ENCODE measurements at places on chromosomes 7 and 10. TPM values are rescaled to one million over a fixed set of nuclear protein-coding genes. Genes with fewer than 3 reads are reported as not detected.

Gene GPR37
- total RNA-seq = 2.8 TPM

- no peaks in the 10 kb centered on the region for H3K27me3 ChIP-seq
- peak overlapping the region; percentile 53 for H3K27ac ChIP-seq
- no peaks in the 10 kb centered on the region for H3K36me3 ChIP-seq
- H3K4me1 ChIP-seq = peaks cover 52% of the 10 kb centered on the region
- no peak for DNase-seq
- H3K4me3 ChIP-seq = peak overlapping the region; percentile 40
Observed at GRCh38 chr7:91082038-91082437, 182.2 kb upstream of the FZD1 start.

DNA sequence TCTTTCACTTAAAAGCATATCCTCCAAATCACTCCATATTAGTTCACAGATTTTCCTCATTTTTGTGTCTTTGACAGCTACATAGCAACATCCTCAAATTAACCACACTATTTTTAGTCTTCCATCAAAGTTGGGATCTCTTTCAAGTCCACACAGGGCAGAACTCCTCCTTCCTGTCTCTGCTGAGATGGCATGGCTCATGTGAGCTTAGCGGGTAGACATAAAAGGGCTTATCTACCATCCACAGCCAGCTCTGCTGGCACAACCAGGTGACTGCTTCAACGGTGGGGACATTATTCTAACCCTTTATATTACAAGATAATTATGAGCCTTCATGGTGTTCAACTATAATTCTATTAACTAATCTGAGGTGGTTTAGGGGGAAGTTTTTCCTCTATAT is 35.5 kb downstream of the ICA1 start:
- no peaks in the 10 kb centered on the region for H3K27me3 ChIP-seq
- DNase-seq = no peak
- no peak overlapping the region for H3K27ac ChIP-seq
- H3K4me3 ChIP-seq = no peak overlapping the region
- no peaks in the 10 kb centered on the region for H3K36me3 ChIP-seq

Gene DDX50
- total RNA-seq = 33.9 TPM

Gene OLAH
- total RNA-seq = 2.5 TPM

- no peak overlapping the region for H3K4me3 ChIP-seq
- H3K27me3 ChIP-seq = no peaks in the 10 kb centered on the region
- no peak for DNase-seq
Observed at GRCh38 chr10:112227331-112227987, 43.9 kb upstream of the GPAM start.

- H3K36me3 ChIP-seq = no peaks in the 10 kb centered on the region
- H3K4me1 ChIP-seq = no peaks in the 10 kb centered on the region
- no peak overlapping the region for H3K4me3 ChIP-seq
- H3K27me3 ChIP-seq = no peaks in the 10 kb centered on the region
Observed at GRCh38 chr7:70846208-70846607, 285.7 kb upstream of the GALNT17 start.

DNA sequence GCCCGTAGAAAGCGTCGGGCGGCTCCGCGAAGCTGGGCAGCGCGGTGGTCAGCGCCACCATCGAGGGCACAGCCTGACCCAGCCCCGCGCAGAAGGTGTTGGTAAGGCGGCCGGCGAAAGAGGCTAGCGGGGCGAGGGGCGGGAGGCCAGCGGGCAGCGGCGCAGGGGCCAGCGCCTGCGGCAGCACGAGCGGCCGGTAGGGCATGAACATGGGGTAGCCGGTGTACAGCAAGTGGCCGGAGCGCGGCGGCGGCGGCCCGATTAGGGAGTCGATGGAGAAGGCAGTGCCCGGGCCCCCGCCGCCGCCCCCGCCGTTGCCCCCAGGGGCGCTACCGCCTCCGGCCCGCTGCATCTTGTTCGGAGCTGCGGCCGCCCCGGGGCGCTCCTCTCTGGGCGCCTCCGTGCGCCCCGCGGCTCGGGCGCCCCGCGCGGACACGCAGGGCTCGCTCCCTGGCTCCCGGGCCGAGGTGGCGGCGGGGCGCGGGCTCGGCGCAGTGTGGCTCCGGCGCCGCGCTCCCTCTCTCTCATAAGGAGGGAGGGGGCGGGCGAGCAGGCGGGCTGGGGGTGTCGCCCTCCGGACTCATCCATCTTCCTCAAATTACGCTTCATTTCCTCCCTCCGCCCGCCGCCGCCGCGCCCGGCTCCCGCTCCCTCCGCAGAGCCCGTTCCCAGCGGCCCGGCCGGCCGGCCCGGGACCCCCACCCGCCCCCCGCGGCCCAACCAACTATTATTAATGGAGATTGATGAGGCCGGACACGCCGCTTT is at the start of gene GBX1:
GBX1 (minus strand) TSS at position 498 of the 765 bp plus-strand sequence; CDS start at position 352, 146 bp downstream.
- peaks cover 6% of the 10 kb centered on the region for H3K4me1 ChIP-seq
- H3K27ac ChIP-seq = no peak within 1 kb of the TSS
- peaks cover 8% of the 10 kb centered on the region for H3K27me3 ChIP-seq
- H3K4me3 ChIP-seq = peak within 1 kb of the TSS; percentile 70

- no peaks in the 10 kb centered on the region for H3K27me3 ChIP-seq
- no peak overlapping the region for H3K4me3 ChIP-seq
- H3K36me3 ChIP-seq = no peaks in the 10 kb centered on the region
- no peaks in the 10 kb centered on the region for H3K4me1 ChIP-seq
- no peak for DNase-seq
Observed at GRCh38 chr10:3287572-3288445, 115.2 kb upstream of the PITRM1 start.

Gene ZPBP
- total RNA-seq = not detected

Gene LLCFC1
- total RNA-seq = not detected

DNA sequence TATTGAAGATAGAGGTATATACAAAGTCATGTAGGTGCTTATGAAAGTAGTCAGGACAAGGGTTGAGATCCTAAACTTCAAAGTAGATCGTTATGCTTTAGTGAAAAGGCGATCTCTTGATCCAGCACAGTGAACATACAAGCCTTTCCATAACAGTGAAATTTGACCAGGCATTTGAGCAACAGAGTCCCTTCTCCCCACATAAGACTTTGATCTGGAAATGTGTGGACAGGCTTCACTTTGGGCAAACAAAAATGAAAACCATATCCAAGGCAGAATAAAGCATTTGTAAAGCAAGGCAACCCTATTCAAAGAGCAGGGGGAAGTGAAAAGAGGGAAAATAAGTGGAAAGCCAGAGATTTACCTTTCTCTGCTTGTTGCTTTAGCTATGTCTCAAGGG is 311.9 kb upstream of the SORCS1 start:
- H3K4me1 ChIP-seq = no peaks in the 10 kb centered on the region
- no peaks in the 10 kb centered on the region for H3K27me3 ChIP-seq
- no peaks in the 10 kb centered on the region for H3K36me3 ChIP-seq
- no peak for DNase-seq

Gene PRRT4
- total RNA-seq = 3.7 TPM

DNA sequence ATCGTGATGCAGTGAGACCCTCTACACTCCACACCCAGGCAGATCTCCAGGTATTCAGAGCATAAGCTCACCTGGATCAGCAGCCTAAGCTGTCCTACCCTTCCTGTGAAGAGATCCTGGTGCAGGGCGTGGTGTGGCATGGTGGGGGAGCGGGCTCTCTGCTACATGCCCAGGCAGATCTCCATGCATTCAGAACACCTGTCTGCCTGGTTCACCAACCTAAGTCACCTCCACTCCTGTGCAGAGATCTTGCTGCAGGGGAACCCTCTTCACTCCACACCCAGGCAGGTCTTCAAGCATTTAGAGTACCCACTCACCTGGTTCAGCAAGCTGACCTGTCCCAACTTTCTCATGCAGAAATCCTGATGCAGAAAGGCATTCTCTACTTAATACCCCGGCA is 394.4 kb upstream of the SEMA3A start:
- no peak for DNase-seq
- H3K4me1 ChIP-seq = no peaks in the 10 kb centered on the region
- H3K36me3 ChIP-seq = no peaks in the 10 kb centered on the region
- no peaks in the 10 kb centered on the region for H3K27me3 ChIP-seq
- no peak overlapping the region for H3K4me3 ChIP-seq

- no peaks in the 10 kb centered on the region for H3K4me1 ChIP-seq
- H3K36me3 ChIP-seq = no peaks in the 10 kb centered on the region
- no peak overlapping the region for H3K27ac ChIP-seq
- H3K4me3 ChIP-seq = no peak overlapping the region
- DNase-seq = no peak
- H3K27me3 ChIP-seq = no peaks in the 10 kb centered on the region
Observed at GRCh38 chr10:61024151-61024855, 80.3 kb upstream of the RHOBTB1 start.

DNA sequence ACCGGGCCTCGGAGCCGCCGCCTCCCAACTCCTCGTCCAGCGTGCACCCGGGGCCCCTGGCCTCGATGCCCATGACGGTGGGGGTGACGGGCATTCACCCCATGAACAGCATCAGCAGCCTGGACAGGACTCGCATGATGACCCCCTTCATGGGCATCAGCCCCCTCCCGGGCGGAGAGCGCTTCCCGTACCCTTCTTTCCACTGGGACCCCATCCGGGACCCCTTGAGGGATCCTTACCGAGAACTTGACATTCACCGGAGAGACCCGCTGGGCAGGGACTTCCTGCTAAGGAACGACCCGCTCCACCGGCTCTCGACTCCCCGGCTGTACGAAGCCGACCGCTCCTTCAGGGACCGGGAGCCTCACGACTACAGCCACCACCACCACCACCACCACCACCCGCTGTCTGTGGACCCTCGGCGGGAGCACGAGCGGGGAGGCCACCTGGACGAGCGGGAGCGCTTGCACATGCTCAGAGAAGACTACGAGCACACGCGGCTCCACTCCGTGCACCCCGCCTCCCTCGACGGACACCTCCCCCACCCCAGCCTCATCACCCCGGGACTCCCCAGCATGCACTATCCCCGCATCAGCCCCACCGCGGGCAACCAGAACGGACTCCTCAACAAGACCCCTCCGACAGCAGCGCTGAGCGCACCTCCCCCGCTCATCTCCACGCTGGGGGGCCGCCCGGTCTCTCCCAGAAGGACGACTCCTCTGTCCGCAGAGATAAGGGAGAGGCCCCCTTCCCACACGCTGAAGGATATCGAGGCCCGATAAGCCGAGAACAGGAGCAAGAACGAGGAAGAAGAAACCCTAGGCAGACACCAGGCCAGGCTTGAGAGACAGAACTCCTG is 341.5 kb upstream of the GALNT17 start:
- no peak for DNase-seq
- no peaks in the 10 kb centered on the region for H3K4me1 ChIP-seq
- peaks cover 50% of the 10 kb centered on the region for H3K36me3 ChIP-seq
- H3K27ac ChIP-seq = no peak overlapping the region

DNA sequence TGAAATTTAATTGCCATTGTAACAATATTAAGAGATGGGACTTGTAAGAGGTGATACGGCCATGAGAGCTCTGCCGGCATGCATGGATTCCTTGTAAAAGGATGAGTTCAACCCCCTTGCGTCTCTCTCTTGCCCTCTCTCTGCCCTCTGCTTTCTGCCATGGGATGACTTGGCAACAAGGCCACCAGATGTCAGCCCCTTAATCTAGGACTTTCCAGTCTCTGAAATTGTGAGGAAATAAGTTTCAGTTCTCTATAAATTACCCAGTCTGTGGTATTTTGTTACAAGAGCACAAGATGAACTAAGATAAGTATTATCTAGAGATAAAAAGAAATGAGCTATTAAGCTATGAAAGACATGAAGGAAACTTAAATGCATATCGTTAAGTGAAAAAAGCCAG is 145.7 kb upstream of the AHR start:
- no peaks in the 10 kb centered on the region for H3K36me3 ChIP-seq
- H3K4me1 ChIP-seq = no peaks in the 10 kb centered on the region
- DNase-seq = no peak
- no peaks in the 10 kb centered on the region for H3K27me3 ChIP-seq

GRCh38 chr10:109947111-109947920 is 24.0 kb upstream of the XPNPEP1 start:
- no peak overlapping the region for H3K4me3 ChIP-seq
- H3K36me3 ChIP-seq = no peaks in the 10 kb centered on the region
- no peaks in the 10 kb centered on the region for H3K27me3 ChIP-seq
- H3K4me1 ChIP-seq = no peaks in the 10 kb centered on the region
- no peak for DNase-seq

Gene SSC4D
- 3.2 TPM for total RNA-seq

GRCh38 chr7:3790803-3791202 is 489.8 kb downstream of the SDK1 start:
- H3K27me3 ChIP-seq = no peaks in the 10 kb centered on the region
- no peak for DNase-seq
- H3K4me3 ChIP-seq = no peak overlapping the region
- peaks cover 4% of the 10 kb centered on the region for H3K4me1 ChIP-seq
- no peaks in the 10 kb centered on the region for H3K36me3 ChIP-seq
- no peak overlapping the region for H3K27ac ChIP-seq

Gene HOXA5
- 0.35 TPM for total RNA-seq

DNA sequence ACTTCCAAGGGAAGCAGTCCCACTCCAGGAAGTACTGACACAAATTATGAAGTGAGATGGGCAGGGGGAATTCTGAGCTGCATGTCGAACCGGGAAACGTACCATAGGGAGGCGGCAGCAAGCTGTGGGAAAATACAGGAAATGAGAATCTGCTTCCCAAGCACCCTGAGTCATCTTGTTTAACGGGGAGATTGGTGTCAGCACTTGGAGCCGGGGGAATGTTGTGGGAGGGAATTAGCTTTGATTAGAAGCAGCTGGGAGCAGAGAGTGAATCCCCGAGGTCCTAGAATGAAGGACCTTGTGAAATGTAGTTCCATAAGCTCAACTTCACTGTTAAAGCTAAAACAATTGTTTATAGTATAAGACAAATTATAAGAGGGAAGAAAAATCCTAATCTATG is 141.4 kb upstream of the PRKCQ start:
- no peak overlapping the region for H3K4me3 ChIP-seq
- H3K36me3 ChIP-seq = no peaks in the 10 kb centered on the region
- no peaks in the 10 kb centered on the region for H3K4me1 ChIP-seq

- DNase-seq = no peak
- no peaks in the 10 kb centered on the region for H3K36me3 ChIP-seq
- no peaks in the 10 kb centered on the region for H3K4me1 ChIP-seq
- H3K27ac ChIP-seq = no peak overlapping the region
Observed at GRCh38 chr10:45491061-45491460, 117.0 kb downstream of the ALOX5 start.

Gene SPDYE11
- total RNA-seq = not detected

- H3K27me3 ChIP-seq = no peaks in the 10 kb centered on the region
- no peak overlapping the region for H3K27ac ChIP-seq
- DNase-seq = no peak
- no peaks in the 10 kb centered on the region for H3K36me3 ChIP-seq
- H3K4me1 ChIP-seq = no peaks in the 10 kb centered on the region
Observed at GRCh38 chr7:24992314-24992713, 12.3 kb upstream of the OSBPL3 start.

DNA sequence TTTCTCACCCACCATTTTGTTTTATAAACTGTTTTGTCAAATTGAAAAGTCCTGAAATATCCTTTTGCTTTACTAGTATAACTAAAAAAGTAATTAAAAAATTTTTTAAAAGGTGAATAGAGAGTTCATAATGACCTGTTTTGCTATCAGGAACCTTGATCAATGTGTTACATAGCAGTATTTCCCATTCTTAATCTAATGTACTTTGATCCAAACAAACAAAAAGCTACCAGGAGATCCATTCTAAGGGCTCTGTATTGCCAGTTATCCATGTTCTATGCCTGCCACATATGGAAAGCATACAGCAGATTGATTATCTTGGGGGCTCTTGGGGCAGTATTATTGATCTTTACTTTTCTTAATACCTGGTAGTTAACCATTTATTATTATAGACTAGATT is 32.1 kb downstream of the ZMYND11 start:
- no peak overlapping the region for H3K27ac ChIP-seq
- H3K27me3 ChIP-seq = no peaks in the 10 kb centered on the region
- H3K4me3 ChIP-seq = no peak overlapping the region
- no peaks in the 10 kb centered on the region for H3K36me3 ChIP-seq
- no peak for DNase-seq

GRCh38 chr7:53542157-53542556 is 506.7 kb downstream of the POM121L12 start:
- no peaks in the 10 kb centered on the region for H3K36me3 ChIP-seq
- H3K4me1 ChIP-seq = no peaks in the 10 kb centered on the region
- DNase-seq = no peak
- H3K27me3 ChIP-seq = no peaks in the 10 kb centered on the region
